ENCODE measurements at places on chromosomes 5 and 9.

GRCh38 chr5:129027260-129027659 lies 62.0 kb downstream of the SLC27A6 start:
- DNase-seq: no peak

DNA sequence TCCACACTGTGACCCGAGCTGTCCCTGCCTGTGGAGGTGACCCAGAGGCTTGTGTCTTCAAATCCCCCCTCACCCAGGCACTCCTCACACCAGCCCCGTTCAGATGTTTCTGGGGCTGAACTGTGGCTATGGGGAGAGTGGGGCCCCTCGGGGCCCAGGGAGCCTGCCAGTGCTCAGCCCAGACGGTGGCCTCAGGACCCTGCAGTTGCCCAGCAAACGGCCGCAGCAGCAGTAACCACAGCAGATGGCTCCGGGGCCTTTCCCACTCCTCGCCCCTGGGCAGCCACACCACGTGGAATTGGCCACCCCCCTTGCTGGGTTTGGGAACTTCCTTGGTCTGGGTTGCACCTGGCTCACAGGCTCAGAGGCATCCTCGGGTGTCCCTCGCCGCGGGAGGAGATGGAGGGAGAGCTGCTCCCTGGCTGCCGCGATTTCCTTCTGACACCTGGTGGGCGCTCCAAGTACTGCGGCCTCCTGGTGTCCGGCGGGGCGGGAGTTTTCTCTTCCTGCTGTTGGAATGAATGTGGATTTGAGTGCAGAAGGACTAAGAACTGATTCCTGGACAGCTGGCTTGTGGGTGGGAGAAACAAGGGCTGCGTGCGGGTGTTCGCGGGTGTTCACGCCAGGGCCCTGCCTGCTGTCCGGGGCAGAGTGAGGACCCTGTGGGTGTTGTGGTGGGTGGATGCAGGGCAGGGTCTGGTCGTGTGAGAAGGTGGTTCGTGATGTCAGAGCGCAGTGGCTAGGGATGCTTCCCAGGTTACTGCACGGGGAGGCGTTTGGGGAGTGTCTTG lies 97.5 kb downstream of the COL5A1 start:
- no peak for DNase-seq

GRCh38 chr9:79551586-79551985 lies 20.2 kb upstream of the TLE4 start:
- DNase-seq: no peak

DNA sequence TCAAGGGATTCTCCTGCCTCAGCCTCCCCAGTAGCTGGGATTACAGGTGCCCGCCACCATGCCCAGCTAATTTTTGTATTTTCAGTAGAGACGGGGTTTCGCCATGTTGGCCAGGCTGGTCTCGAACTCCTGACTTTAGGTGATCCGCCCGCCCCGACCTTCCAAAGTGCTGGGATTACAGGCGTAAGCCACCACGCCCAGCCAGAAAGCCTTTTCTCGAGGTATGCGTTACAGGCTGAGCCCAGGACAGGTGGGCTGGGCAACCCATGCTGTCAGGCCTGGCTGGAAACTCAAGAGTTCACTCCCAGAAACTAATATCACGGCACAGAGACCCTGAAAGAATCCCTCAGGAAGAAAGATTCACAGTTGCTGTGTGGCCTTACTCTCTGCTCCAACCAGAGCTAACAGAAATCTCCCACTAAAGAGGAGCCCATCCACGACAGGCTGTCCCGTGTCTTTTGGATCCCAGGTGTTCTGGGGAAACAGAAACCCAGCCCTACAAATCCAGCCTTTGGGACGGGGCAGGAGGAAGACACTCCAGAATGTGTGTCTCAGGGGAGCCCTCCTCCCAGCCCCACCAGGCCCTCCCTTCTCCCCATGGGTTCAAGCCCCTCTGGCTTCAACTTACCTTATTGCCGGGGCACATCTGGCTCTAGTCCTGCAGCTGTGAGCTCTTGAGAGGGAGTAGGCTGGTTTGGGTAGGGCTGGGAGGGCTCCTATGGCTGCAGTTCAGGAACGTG lies 400 bp downstream of the TIFAB start:
- DNase-seq: no peak

- no peak for DNase-seq
These were observed 7.2 kb upstream of the DNAJB5 start for GRCh38 chr9:34982361-34982760.

- no peak for DNase-seq
These were observed 552.6 kb downstream of the CCDC171 start for GRCh38 chr9:16105168-16106020.

DNA sequence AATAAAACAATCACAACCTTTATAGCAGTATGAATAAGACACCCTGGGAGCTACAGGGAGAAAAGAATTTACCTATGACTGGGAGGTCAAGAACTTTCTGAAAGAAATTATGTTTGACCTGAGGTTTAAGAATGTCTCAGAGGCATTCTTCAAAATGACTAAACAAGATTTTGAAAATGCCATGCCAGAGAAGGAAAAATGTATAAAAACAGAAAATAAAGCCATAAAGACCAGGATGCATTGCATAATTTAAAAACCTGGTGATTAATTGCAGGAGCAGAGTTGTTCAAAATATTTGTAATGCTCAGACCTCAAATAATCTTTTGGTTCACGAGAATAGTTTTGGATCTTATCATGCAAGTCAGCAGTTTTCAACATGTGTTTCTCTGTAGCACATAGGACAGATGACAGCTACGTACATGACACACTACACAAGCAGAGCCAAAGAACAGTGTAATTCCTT lies 954.7 kb upstream of the ARRDC3 start:
- no peak for DNase-seq

DNA sequence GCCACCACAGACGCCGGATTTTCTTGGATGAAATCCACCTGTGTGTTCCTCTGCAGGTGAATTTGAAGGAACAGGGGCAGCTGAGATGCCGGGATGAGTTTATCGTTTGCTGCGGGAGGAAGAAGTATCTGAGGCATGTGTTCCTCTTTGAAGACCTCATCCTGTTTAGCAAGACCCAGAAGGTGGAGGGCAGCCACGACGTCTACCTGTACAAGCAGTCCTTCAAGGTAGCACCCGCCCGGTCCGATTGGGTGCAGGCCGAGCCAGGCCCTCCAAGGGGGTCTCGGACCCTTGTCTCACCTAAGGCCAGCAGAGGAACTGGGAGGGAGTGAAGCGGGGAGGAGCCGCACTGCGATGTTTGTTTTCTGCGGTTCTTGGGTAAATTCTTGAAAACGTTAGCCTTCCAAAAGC lies 18.4 kb upstream of the LRRC14B start:
- no peak for DNase-seq

GRCh38 chr5:103454770-103455169 lies 107.8 kb downstream of the NUDT12 start:
- DNase-seq: no peak

DNA sequence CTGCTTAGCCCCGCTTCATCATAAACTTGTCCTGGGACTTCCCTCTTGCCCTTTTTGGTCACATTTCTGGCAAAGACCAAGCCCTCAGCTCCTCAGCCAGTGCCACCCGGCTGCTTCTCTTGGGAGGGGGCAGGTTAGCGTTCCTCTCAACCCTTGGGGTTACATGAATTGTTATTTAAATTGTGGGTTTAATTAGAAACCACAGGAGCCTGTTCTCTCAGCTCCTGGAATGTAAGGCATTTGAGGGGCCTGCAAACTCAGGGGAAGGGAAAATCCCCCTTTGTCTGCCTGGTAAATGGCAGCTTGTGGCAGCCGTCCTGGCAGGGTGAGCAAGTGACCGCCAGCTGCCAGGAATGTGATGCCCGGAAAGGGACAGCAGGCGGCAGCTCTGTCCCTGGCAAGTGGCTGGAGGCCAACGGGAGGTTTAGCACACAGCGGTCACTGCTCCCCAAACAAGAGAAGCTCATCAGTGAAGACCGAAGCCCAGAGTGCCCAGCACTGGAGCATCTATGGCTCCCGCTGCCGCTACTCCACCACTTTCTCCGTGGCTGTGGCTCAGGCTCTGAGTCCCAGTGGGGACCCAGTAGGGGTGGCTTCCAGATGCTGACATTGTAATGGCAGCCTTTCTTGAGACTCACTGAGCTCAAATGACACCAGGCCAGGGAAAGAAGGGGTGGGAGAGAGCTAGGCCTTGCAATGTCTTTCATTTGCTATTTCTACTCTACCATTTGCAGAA lies 51.7 kb downstream of the SHB start:
- DNase-seq: no peak

DNA sequence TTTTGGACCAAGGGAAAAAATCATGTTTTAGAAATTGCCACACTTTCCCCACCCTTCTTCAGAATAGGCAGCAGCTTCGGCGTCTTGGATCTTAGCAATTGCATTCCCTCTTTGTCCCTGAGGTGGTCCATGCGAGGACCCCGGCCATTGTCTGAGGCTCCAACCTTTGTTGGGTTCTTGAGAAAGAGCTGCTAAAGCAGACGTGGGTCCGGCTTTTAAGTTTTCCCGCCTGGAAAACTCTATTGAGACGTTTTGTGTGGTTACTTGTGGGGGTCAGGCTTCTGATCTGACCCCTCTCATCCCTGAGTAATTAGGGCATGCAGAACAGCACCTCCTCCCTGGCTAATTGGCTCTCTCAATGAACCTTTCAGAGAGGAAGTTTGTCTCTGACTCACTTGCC lies 509.6 kb upstream of the TNC start:
- DNase-seq: no peak

GRCh38 chr5:55636683-55637082 lies 75.4 kb downstream of the SLC38A9 start:
- DNase-seq: no peak

DNA sequence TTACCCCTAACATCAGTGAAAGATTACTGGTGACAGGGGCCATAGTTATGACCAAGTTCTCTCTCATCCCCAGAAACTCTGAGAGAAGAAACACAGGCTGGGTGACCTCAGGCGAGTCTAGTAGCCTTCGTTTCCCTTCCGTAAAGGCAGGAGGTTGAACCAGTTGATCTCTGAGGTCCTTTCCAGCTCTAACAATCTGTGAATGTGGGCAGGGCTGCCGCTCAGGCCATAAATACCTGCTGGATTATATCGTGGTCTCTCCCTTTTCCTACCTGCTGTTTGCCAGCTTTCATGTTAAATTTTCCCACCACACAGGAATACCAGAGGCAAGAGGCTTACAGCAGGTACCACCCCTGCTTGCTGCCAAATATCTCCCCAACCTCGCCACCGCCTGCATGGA lies 357.5 kb downstream of the SH3GL2 start:
- no peak for DNase-seq

DNA sequence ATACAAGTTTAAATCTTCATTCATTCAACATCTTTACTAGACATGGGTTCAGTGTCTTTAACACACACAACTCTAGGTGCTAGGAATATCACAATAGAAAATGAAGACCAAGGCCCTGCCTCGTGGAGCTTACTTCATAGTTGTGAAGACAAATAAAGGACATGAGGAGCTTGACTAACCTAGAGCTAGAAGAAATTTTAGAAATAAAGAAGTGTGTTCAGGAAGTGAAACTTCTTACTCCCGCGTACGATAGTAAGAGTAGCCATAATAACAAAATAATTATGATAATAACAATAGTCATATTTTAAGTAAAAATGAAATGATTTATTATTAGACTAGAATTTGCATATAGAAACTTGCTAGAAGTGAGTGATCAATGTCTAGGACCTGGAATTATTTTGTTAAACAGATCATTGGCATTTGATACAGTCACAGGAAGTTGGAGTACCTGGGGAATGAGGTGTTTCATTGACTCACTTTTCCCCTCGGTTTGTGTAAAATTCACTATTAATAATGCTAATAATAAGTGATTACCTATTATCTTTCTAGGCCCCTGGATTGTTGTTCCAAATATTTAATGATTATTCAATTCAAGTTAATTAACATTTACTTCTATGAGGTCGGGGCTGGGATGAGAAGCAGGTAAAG lies 331.3 kb downstream of the NSG2 start:
- DNase-seq: no peak

- DNase-seq: no peak
These were observed 7.6 kb downstream of the IFNB1 start for GRCh38 chr9:21070171-21070571.

- no peak for DNase-seq
These were observed 10.3 kb upstream of the RGMB start for GRCh38 chr5:98763001-98763630.

- peak; percentile 75 for DNase-seq
These were observed at the start of gene TMEM232 for GRCh38 chr5:110726249-110727024. Gene TMEM232 (minus strand): TSS chr5:110726671. CDS start chr5:110667352, 59,319 bp downstream.

DNA sequence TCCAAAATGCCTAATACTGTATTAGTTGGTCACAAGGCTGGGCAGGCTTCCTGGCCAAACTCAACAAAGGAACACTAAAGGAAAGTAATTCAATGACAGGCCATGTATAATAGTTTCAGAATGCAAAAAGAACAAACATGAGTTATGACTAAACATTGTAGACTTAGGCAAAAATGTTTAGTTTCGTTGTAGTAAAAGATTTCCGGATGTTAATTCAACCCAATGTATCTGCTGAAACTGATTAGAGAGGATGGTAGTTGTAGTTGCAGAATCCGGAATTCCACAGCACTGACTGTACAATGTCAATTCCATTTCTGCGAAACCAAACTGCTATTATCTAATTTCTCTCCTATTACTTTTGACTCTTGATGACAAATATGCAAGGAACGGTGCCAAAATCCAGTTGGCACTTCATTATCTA lies 117.9 kb upstream of the FST start:
- no peak for DNase-seq

GRCh38 chr5:149062371-149063016 lies 368 bp downstream of the SH3TC2 start:
- DNase-seq: no peak

DNA sequence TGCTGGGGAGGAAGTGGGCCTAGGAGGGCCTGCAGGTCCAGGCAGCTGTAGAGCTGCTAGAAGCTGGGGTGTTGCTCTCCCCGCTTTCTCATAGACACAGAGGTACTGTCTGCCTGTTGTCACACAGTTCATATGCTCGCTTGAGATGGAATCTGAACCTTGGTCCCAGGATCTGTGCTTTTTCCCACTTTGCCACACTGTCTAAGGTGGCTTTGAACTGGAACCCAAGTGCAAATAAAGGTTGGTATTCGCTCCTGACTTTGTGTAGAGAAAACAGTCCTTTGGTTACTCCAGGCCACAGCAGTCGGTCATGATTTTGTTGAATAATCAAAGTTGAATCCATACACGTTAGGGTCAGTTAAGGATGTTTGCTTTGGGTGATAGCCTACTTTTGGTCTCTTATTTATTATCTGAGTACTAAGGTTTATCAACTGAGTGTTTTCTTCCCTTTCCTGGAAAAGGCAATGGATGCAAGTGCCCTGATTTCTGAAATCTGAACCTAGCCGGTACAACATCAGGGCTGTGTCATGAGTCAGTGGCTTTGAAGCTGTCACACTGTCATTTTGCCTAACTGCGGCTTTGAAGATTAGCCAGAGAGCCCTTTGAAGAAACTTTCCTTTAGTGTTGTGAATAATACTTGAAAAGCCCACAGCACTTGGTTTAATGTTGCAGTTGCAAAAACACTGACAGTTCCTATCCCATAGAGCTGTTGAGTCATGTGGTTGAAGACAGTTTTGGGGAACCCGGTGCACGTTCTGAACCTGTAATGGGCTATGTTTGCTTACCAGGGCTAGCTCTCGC lies 41.3 kb downstream of the HABP4 start:
- DNase-seq: no peak

- DNase-seq: no peak
These were observed 439.6 kb upstream of the PTGER4 start for GRCh38 chr5:40240111-40240510.

Measured in T-helper 1 cell (primary cell).